ENCODE measurements at places on chromosomes 3 and 15. TPM values are rescaled to one million over a fixed set of nuclear protein-coding genes. Genes with fewer than 3 reads are reported as not detected.

The MTHFS gene
- 28.3 TPM for total RNA-seq

The PYGO1 gene
- 0.08 TPM for total RNA-seq

The CLEC3B gene
- total RNA-seq = 0.27 TPM

The LEKR1 gene
- total RNA-seq = 0.48 TPM

The EFCC1 gene
- total RNA-seq = 0.17 TPM

The CCR9 gene
- 1.5 TPM for total RNA-seq

The CAPN7 gene
- 23.9 TPM for total RNA-seq

The PEX11A gene
- 3.1 TPM for total RNA-seq

The PCOLCE2 gene
- total RNA-seq = 0.52 TPM

The MEX3B gene
- total RNA-seq = 0.51 TPM

The GP9 gene
- total RNA-seq = not detected

The MKRN3 gene
- 1.1 TPM for total RNA-seq

The FBXW12 gene
- total RNA-seq = not detected

The MORC1 gene
- total RNA-seq = not detected

All from activated CD8-positive, alpha-beta memory T cell treated with anti-CD3 and anti-CD28 coated beads for 36 hours (primary cell).